IPS-NIHi11 (cell line): ENCODE measurements at places on chromosomes 2 and 18.

DNA sequence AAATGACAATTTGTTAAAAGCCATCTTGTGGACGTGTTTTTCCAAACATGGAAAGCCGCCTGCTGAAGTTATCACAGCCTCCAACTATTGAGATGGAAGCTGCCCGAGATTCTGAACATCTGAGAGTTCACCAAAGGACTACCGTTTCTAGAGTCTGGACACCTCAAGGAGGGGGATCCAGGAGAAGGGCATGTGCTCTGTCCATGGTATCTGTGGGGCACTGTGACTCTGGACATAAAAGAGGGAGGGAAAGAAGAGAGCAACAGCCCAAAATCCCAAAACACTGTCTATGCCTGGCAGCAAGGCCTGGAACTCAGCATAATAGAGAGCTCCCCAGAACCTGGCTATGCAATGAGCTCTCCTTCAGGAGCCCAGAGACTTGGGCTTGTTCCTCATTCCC is 319.9 kb downstream of the EN1 start:
- no peak for DNase-seq

DNA sequence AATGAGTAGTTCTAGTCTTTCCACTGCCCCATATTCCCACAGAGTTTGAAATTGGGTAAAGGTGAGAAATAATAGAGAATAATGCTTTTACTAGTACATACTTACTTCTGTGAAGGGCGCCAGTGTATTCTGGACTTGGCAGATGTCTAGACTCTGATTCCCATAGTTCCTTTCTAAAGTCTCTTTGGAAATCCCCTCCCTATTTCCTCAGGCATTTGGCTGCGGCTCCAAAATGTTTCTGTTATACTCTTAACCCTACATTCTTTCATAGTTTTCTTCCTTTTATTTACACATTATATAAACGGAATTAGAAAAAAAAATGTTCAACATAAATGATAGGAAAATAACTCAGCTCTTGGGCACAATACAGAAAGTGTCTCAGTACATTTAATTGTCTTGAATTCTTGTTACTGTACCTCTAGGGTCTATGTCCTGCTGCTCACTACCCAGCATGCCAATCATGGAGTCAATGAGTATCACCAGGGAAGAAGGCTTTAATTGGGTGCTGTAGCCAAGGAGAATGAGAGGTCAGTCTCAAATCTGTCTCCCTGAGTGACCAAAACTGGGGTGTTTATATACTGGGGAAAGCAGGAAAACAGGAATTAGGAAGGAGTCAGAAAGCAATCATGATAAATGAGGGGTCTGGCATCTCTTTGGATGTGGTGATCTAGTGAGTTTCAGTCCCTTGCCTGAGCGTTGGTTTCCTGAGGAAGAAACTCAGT is 147.8 kb upstream of the MMADHC start:
- no peak for DNase-seq

- peak; percentile 82 for DNase-seq
These were observed 214.5 kb downstream of the TMEM182 start for GRCh38 chr2:102975996-102976975.

DNA sequence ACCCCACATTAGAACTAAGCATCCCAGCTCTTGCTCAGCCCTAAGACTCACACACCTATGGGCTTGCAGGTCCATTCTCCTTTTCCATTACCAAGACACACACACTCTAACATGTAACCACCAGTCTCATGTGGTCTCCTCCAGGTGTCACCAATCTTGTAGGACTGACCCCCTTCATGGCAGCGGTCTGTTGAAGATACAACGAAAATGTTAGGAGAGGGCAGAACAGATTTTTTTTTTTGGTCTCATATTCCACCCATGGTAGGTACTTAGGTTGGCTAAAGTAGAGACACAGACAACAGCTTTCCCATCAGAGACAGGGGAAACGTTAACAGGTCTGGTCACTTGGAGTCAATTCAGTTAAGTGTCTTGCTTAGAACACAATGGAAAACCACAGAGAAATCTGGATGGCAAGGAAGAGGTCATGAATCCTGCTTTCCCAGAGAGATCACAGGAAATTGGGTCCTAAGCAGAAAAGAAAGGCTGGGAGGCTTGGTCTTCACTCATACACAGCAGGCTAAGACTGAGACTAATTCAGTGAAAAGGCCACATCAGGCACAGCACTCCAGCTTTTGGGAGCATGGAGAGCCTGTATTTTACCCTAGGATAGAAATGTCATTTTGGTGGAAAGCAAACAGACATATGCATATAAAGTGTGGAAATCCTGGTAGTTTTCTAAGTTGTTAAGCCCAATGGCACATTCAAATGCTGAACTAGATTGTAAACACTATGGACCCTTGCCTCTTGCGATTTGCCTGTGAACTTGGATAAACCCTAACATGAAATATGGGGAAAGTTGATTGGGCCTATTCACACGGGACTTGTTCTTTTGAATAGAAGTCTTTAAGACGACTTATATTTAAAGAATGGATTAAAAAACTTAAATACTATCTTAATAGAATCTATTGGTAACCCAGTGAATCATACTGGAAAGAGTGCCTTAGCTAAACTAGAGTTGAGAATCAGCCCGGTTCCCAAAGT is 3.8 kb downstream of the FN1 start:
- DNase-seq, result no peak

DNA sequence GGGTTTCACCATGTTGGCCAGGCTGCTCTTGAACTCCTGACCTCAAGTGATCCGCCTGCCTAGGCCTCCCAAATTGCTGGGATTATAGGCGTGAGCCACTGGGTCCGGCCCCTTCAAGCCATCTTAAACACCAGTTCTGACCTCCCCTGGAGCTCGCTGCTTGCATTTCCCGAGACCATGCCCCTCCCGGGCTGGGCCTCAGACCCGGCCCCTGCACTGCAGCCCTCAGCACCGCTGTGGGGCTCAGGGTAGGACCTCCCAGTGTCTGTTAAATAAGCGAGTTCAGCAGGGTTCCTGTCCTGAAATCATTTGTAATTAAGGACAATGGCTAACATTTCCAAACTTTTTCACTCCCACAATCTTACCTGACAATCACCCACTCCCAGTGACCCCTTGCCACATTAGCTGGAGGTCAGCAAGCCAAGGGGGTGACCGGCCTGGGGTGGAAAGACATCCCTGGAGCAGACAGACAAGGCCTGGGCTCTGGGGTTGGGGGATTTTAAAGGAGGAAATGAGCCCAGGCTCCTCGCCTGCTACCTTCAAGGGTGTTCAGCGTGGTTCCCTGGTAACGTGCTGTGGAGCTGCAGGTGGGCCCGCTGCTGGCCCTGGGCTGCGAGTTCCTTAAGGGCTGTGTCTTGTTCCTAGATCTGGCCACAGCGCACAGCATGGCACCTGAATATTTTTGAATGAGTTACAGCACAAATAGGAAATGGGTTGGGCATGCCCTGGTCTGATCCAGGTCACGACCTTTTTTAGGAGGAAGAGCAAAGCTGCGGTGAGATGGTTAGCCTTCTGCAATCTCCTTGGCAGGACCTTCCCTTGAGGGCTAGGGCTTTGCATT is 15.1 kb downstream of the CYS1 start:
- no peak for DNase-seq

DNA sequence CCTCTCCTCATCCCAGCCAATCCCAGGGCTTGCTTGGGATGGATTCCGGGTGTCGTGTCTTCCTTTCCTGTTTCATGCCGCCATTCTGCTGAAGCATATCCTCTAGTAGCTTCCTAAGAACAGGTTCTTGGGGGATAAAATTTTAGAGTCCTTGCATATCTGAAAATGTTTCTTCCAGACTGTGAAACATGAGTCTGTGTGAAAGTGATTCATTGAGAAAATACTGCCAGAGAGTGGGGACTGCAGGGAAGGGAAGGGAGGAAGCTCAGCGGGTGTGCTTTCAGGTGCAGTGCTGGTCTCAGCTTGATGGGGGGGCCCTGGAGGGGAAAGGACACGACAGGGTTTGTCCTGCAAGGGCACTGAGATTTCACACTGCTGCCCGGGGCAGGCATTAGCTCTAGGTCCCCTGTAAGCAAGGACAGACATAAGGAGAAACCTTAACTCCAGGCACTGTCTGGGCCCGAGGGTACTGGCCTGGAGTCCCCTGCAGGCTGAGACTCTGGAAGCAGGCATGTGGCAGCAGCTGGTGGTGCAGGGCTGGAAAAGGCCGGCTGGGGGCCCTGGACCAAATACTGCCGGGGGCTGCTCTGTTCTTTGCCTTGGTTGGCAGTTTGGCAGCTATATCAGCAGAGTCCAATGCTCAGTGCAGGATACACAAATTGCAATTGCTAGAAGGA is 97.6 kb upstream of the HS6ST1 start:
- DNase-seq, result no peak

GRCh38 chr2:173164396-173164795 is 88.8 kb downstream of the MAP3K20 start:
- DNase-seq, result no peak

DNA sequence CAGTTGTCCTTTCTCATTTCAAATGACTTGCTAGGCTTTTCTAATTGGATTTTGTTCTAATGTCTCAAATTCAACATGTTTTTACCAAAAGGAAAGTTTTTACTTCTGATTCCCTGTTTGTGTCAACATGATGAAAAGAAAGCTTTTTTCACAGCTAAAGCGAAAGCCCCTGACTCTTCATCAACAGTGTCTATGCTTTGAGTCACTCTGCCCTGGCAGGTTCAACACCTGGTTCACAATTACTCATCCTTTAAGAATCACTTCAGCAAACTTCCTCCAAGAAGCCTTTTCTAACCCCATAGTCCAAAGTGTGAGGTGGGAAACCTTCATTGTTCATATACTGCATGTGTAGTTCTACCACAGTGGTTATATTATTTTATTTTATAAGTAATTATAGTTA is 7.6 kb upstream of the DSG2 start:
- DNase-seq, result no peak

- DNase-seq, result no peak
These were observed 9.2 kb downstream of the GALNT13 start for GRCh38 chr2:153880926-153881325.

- no peak for DNase-seq
These were observed 322.9 kb downstream of the GBX2 start for GRCh38 chr2:235845245-235845644.

GRCh38 chr18:48002933-48003365 is 72.5 kb upstream of the SMAD2 start:
- DNase-seq, result no peak

- DNase-seq, result no peak
These were observed 18.7 kb downstream of the C2orf92 start for GRCh38 chr2:97688062-97688827.
